Activated CD4-positive, alpha-beta T cell treated with anti-CD3 and anti-CD28 coated beads, Interleukin-2, amount 50 U/mL, for 1 hour (primary cell): ENCODE measurements at places on chromosomes 12 and 14.

- no peak for DNase-seq
Observed at GRCh38 chr12:63090716-63091115, 60.3 kb downstream of the AVPR1A start.

GRCh38 chr14:73744175-73744867, 30.1 kb upstream of the PNMA1 start:
- DNase-seq: no peak

DNA sequence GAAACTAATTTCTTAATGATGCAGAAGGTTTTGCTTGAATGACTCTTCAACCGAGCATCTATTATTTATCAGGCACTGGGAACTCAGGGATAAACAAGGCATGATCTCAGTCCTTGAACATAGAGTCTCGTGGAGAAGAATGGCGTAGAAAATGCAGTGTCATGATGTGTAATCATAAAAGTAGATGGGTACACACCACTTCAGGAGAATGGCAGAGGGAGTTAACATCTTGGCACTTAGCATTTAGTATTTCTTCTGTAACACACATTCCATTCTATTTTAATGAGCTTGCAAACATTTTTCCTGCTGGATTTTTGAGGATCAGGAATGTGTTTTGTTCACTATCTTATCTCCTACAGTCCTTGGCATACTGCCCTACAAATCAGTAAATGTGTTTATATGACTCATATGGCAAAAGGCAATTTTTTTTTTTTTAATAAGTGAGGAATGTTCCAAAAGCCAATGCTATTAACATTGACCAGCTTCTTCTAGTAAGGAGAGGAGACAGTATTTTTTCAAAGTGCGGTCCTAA, 3.8 kb downstream of the TXNRD1 start:
- no peak for DNase-seq

DNA sequence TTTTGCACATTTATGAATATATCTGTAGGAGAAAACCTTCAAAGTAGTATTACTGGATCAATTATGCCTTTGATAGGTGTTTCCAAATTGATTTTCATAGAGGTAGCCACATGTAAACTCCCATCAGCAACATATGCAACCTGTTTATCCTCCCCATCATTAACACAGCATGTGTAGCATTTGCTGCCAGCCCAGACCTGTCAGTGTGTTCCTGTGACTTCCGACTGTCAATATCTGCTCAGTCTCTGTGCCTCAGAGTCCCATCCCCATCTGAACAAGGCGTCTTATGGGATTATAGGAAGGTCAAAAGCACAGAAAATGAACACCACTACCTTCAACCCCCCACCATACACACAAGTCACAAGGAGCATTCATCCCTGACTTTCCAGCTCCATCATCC, 9.5 kb upstream of the CAPRIN2 start:
- no peak for DNase-seq

- no peak for DNase-seq
Observed at GRCh38 chr12:116556964-116557698, 2.0 kb upstream of the MAP1LC3B2 start.

GRCh38 chr12:45666816-45667215, 62.7 kb upstream of the ARID2 start:
- no peak for DNase-seq

DNA sequence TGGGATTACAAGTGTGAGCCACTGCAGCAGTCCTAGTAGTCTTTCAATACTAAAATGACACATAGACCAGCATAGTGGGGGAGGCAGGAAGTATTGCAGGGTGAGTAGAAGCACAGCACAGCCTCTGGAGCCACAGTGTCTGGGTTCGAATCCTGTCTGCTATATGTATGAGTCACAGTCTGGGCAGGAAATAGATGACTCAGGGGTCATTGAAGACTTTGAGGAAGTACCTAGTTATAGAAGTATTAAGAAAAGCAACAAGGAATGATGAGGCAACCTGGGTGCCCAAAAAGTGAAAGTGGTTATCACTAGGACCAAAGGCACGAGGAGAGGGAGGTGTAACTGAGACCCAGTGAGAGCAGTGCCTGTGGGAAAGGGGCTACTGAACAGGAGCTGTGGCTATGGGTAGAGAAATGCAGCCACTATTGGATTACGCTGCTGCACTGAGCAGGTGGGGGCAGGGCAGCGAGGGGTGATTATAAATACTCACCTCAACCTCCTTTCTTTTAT, 124.0 kb downstream of the PDE3A start:
- no peak for DNase-seq

- no peak for DNase-seq
Observed at GRCh38 chr12:55937981-55938380, 7.0 kb downstream of the DGKA start.

- DNase-seq: no peak
Observed at GRCh38 chr12:130992448-130992847, 38.7 kb downstream of the ADGRD1 start.

DNA sequence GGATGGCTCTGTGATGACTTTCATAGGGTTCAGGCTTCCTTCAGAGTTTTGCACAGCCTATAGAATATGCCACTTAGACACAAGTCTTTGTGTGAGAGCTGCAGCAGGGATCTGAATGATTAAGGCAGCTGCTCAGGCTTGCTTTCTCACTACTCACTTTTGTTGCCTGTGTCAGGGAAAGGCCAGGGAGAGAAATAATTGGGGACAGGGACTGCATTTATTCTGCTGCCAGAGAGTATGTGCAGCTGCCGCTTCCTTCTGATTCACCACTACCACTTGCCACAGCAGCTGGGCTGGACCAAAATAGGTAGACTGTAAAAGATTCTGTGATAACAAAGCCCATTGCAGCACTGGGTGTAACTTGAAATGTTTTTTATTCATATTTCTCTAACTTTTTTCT, 49.7 kb downstream of the TRMT5 start:
- no peak for DNase-seq

GRCh38 chr14:80350707-80351106, 139.4 kb upstream of the DIO2 start:
- no peak for DNase-seq

DNA sequence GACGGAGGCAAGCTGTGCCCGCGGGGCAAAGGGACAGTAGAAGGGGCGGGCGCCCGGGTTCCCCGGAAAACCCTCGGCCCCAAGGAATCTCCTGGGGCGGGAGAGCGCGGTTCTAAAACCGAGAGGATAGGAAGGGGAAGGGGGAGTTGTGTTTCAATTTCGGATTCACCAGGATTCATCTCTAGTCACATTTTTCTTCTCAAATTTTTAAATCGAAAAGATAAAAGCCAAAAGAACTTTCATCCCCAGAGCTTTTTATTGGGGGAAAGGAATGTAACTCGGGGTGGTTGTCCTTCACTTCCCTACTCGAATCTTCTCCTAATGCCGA, 1.4 kb downstream of the BMP4 start:
- DNase-seq: no peak

DNA sequence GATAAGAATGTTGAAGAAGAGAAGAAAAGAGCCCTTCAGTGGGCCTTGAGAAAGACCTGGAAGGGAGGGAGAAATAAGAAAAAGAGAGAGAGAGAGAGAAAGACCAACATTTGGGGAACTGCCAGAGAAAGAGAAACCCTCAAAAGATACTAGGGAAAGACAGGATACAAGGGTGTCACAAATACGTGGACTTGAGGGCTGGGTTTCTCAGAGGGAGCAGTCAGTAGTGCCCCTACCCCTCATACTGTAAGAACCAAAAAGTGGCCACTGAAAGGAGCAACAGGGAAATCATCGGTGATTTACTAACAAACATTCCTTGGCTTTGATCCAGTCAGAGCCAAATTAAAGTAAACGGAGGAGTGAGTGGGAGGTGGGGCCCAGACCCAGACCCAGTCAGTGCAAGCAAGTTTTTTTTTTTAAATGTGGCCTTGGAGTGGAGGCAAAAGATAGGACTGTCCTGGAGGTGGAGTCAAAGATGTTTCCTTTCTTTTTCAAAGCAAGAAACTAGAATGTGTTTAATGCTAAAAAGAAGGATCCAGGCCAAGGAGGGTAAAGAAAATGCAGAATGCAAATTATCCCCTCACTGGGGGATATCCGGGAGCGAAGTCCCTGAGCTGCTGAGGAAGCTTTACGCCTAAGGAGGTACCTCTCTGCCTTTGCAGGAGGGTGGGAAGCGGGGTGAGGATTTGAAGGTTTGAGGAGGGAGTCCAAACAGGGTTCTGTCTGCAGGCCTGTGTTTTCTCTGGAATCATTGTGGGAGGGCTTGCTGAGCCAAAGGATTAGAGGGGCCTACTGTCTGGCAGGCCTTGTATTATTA, 143.5 kb upstream of the AMIGO2 start:
- DNase-seq: no peak

GRCh38 chr14:34220921-34221320, 241.1 kb downstream of the SPTSSA start:
- no peak for DNase-seq

DNA sequence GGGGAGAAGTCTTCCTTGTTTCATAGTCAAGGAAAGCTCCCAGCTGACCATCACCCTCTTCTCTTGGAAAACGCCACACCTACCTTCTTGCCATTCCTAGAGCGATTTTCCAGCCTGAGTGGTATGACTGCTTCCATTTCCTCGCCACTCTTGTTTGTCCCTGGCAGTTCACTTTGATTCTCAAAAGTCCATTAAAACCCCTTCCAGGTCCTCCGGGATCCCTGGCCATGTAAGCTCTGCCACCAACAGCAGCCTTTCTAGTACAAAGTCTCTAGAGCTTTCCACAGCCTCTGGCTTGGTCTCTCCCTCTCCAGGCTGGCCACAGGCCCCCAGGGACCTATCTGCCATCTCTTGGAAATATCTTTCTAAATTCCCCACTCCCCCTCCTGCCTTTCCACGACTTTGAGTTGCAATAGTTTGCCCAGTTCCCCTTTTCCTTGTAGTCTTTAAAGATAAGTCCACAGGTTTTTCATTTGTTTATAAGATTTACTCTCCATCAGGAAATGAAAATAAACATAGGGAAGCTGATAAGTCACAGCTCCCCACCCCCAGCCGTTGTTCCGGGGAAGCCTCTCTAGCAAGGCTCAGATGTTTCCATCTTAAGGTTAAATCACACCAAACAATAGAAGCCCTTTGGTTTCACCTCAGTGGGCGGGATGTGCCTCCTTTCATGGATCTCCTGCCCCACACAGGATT, 42.9 kb upstream of the SINHCAF start:
- no peak for DNase-seq

GRCh38 chr12:95634622-95635621, 83.6 kb upstream of the USP44 start:
- DNase-seq: no peak

DNA sequence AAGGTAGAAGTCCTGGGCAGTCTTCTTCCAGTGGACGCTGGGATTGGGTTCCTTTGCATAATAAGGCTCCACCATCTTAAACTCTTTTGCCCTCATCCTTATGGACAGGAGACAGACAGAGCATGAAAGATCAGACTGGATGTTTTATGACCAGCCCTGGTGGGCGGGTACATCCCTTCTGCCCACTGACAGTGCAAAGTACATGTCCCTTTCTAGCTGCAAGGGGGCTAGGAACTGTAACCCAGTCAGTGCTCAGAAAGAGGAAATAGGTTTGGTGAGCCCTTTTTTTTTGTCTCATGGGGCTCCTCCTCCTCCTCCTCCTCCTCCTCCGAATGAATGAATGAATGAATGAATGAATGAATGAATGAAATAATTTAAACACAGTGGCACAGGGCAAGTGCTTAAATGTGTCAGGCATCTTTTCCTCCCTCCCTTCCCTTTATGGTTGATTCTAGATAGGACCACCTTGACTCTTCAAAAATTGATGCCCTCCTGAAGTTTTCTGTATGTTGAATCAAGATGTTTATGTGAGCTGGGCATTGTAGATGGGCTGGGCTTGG, 36.4 kb upstream of the HNF1A start:
- no peak for DNase-seq

- DNase-seq: no peak
Observed at GRCh38 chr12:114046236-114046998, 80.3 kb upstream of the RBM19 start.

DNA sequence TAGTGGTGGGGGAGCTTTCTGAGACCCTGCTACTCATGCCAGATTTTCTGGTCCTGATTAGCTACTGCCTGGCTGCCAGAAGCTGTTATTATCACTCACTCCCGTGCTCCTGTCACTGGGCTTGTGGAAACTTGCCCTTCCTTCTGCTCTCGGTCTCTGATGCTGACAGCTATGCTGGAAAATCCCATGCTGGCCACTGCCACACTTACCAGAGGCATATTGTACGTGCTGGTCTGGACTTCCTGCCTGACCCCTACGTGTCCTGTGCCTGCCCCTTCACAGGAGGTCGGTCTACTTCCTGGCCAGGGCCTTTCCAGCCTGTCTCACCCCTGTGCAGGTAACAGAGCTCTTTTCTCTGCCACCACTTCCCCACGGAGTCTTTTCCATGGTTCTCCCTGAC, 149.4 kb upstream of the PLEKHG7 start:
- no peak for DNase-seq

DNA sequence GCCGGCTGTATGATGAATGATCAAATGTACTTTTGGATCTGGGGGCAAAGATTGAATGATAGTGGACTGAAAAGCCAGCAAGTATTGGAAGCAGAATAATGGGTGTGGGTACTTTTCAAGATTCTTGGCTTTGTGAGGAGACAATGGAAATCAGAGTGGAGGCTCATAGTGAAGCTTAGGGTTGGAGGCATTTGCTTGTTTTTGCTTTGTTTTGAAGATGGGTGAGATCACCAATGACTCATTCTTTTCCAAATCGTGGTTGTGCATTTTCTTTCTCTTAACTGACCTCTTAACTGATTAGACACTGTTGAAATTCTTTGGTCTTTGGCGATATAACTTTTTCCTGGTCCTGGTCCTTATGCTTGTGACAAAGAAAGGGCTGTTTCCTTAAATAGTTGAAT, 54.4 kb downstream of the PELI2 start:
- DNase-seq: no peak
